ENCODE measurements at places on chromosomes 7 and 10.

GRCh38 chr7:46522354-46522906, 601.4 kb upstream of the IGFBP3 start:
- DNase-seq = no peak

DNA sequence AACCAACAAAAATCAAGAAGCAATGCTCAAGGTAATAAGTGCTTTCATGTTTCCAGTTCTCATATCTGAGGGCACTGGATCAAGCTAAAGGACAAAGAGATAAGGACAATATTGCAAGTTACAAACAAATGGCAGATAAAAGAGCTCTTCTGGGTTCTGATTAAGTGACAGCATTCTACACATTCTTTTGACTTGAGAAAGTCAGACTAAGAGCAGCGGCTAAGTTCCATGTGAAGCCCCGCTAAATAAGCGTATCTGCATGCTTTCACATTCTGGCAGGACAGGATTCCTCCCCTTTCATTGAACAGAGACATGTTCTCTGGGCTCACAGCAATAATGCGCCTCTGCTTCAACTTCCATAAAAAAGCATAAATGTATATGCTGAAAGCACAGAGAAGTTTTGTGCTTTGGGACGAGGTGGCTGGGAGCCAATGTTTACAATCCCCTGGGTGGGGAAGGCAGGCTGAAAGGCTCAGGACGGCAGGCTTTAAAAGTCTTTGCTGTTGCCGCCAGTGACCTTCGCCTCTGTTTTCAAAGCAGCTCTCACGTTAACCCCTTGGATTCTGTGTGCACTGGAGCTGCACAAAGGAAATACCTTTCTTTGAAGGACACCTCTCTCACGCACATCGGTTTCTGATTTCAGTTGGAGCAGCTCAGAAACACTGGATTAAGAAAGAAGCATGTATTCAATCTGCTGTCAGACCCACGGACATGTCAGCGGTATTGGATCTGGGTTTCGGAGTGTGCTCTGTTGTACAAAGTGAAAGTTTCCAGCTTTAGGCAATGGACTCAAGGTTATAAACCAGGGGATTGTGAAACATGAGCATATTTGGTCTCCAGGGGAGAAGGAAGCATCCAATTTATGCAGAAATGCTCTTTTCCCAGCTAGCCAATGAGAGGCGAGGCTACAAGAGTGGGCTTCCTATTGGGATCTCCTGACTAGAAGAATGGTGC, 105.4 kb upstream of the FAM133B start:
- no peak for DNase-seq

DNA sequence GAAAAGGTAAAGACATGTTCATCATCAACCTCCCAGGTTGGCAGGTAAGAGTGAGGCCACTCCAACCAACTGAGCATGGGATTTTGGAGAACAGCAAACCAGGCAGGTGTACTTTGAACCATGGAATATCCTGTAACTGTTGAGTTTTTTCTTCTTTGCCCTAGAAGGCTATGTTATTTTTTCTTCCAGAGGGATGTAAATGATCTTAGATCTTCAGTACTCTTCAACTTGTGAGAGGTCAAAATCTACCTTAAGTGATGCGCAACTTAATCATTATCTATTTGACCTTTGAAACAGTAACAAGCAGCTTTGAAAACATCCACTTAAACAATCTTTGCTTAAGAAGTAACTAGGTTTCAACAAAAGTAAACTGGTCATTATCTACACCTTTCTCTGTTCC, at the start of gene CUBN:
TSS of gene CUBN (minus strand) at position 71 of the 400 bp plus-strand sequence. CDS start at position 25, 46 bp downstream.
- no peak for DNase-seq

- no peak for DNase-seq
Observed at GRCh38 chr10:14476641-14477407, 146.1 kb upstream of the FRMD4A start.

DNA sequence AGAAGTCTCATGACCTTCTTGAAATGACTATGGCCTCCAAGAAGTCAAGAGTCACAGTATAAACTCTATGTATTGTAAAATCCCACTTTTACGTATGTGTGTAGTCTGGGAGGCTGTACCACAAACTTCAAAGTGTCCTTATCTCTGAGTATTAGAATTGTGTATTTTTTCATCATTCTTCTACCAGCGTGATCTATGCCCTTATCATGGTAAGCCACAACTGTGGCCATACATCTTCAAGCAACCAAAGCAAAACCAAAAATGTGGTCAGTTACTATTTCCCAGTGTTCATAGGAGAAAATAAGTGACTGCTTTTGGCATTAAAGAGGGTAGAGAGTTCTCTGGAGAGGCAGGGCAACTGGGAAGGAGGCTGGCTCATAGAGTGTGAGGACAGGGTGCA, 42.8 kb downstream of the SPOCK2 start:
- DNase-seq = no peak

DNA sequence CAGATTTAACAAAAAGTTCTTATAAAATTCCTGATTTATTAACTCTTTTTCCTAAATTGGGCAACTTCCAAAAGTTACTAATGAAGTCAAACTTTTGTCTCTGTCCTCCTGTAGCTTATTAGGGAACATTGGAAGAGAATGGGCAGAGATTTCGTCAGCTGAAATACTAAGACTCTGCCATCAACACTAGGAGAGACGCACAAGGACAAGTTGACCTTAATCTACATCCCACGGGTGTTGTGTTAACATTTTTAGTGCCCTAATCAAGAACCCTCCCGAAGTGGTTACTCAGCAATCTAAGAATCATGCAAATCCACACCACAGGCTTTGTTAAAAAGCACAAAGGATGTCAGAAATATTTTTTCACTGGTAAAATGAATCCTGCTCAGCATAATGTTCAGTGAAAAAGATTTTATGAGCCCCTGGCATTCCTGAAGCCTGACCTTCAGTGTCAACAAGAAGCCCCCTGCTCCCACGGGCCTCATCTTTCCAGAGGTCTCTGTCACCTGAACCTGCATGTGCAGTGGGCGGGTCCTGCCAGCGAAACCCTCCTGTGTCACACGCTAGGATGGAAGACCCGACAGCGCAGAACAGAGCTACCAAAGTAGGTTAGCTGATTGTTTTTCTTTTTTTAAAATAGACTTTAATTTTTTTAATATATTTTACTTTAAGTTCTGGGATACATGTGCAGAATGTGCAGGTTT, 70.6 kb upstream of the AKR1E2 start:
- DNase-seq = no peak

DNA sequence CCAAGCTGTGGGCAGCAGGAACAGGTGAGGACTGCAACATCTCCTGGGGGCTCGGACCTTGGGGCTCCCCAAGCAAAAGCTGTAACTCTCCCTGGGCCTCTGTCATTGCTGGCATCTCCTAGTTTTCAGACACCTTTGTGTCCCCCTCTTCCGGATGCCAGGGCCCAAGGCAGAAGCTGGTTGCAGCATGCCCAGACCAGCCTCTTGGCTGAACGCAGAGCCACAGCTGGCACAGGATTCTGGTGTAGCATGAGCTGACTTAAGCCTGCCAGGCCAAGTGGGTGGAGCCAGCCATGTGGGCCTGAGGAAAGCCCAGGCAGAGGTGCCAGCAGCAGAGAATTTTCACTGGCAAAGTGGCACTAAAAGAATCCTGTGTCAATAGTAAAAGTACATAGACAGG, 43.5 kb downstream of the ZWINT start:
- peak; percentile 57 for DNase-seq

DNA sequence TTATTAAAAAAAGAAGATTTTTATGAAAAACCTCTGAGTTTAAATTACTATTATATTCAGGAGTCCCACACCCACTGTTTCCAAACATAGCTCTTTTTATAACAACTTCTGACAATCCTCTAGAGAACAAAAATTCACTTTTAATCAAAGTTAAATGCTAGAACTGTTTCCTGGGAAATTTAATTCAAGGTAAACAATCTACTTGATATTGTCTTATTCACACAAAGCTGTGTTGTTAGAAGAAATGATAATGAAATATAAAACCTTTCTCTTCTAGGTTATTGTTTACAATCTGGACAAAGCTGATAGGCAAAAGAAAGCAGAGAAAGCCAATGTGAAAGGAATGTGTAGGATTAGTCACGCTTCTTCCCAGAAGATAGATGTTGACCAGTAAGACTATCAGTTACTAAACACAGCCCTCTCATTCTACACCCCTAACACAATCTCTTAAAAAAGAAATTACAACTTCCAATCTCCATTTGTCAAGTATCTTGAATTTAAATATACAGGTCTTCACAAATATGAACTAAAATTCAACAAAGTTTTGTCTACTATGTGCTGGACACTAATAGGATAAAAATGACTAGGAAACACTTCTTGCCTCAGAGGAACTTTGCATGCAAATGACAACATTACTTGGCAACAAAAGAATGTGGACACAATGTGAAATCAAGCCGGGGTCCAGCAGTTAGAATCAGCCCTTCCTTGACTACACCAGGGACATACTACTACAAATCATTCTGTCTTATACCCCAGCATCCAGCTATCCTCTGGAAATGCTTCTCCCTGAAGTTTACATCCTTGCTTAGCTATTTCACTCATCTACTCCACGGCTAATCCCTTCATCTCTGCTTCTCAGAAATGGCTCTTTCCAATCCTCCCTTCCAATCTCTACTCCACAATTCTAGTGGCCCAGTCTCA, 123.7 kb downstream of the IMMP2L start:
- no peak for DNase-seq
